Stimulated activated CD4-positive, alpha-beta T cell treated with anti-CD3 and anti-CD28 coated beads, TNF-alpha, amount 100 ng/mL, for 1 hour (primary cell): ENCODE measurements at places on chromosomes 6 and 20.

GRCh38 chr20:775679-776135, 7.4 kb upstream of the SLC52A3 start:
- DNase-seq, result no peak

GRCh38 chr20:23163562-23163961, 77.4 kb upstream of the CD93 start:
- DNase-seq, result no peak

GRCh38 chr6:98416027-98416426, 418.3 kb upstream of the POU3F2 start:
- DNase-seq, result no peak

- DNase-seq, result no peak
Measured at GRCh38 chr6:14520536-14520935, 403.0 kb downstream of the CD83 start.

DNA sequence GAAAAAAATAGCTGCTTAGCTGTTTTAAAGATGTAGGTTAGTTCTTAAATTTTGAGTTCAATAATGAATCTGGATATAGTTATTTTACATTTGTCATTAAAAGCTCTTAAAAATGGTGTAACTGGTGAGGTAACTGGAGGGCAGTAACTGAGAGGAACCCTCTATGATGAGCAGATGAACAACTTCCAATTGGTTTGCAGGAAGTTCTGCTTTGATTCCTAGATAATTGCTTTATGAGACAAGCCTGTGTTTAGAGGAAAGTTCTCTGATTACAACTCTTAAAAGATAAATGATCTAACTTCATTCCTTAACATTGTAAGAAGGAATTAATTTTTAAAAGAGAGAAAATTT, 8.5 kb downstream of the MYLIP start:
- no peak for DNase-seq

GRCh38 chr6:128358244-128358776, 162.1 kb downstream of the PTPRK start:
- no peak for DNase-seq

- no peak for DNase-seq
Measured at GRCh38 chr6:3297006-3297405, 38.3 kb downstream of the PSMG4 start.

- DNase-seq, result no peak
Measured at GRCh38 chr6:2594868-2595267, 155.9 kb downstream of the MYLK4 start.

- no peak for DNase-seq
Measured at GRCh38 chr6:5995658-5995948, 11.1 kb downstream of the NRN1 start.

DNA sequence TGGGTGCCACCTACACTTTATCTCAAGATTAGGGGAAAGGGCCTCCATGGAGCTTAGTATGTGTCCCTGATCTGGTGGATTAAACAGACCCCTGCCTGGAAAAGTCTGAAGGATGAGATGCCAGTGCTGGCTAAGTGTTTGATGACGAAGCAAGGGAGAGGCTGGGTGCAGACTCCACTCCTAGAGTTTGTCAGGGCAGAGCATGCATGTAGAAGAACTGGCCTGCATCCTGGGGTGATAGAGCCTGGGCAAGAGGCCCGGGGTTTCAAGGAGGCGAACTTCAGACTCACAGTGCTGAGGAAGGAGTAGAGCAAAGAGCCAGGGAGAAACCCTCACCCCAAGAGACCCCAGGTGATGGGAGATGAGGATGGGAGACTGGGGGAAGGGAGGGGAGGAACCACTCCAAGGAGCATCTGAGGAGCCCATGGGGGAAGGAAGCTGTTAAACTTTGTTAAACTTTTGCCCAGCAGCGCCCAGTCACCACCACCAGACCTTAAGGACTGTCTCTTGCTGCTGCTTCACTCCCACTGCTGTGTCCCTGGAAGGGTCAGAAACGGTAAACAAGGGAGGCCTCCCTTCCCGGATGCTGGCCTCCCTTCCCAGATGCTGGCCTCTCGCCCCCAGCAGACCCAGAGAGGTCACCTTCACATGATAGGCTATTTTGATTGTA, 61.6 kb downstream of the RPRD1B start:
- DNase-seq, result no peak

DNA sequence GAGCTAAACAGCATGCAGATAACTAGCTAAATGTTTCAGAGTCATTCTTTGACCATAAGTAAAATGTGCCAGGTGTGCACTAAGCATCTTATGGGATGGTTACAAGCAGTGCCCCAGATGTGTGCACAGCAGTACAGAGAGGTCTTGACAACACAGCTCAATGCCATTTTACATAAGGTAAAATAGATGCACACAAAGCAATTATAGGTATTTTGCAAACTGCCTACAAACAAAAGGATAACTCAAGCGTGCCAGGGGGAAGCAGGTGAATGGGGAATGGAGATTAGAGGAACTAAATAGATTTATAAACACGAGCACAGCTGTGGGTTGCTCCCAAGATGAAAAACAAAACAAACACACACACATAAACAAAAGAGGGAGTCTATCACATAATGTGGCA, 64.8 kb downstream of the SLC2A10 start:
- DNase-seq, result no peak

GRCh38 chr6:167272151-167272550, 19.0 kb upstream of the UNC93A start:
- DNase-seq, result no peak

- DNase-seq, result no peak
Measured at GRCh38 chr6:147693181-147693580, 184.7 kb downstream of the SAMD5 start.

GRCh38 chr20:19828232-19828631, 70.2 kb downstream of the RIN2 start:
- DNase-seq, result no peak

DNA sequence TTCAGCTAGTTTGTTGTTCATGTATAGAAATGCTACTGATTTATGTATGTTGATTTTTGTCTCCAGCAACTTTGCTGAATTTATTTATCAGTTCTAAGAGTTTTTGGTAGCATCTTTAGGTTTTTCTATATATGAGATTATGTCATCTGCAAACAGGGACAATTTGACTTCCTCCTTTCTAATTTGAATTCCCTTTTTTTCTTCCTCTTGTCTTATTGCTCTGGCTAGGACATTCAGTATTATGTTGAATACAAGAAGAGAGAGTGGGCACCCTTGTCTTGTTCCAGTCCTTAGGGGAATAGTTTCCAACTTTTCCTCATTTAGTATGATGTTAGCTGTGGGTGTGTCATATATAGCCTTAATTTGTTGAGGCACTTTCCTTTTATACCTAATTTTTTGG, 58.2 kb downstream of the CDH26 start:
- no peak for DNase-seq

- DNase-seq, result no peak
Measured at GRCh38 chr6:74269600-74269858, 573.5 kb downstream of the CD109 start.

GRCh38 chr6:93849857-93850256, 430.5 kb upstream of the EPHA7 start:
- DNase-seq, result no peak

DNA sequence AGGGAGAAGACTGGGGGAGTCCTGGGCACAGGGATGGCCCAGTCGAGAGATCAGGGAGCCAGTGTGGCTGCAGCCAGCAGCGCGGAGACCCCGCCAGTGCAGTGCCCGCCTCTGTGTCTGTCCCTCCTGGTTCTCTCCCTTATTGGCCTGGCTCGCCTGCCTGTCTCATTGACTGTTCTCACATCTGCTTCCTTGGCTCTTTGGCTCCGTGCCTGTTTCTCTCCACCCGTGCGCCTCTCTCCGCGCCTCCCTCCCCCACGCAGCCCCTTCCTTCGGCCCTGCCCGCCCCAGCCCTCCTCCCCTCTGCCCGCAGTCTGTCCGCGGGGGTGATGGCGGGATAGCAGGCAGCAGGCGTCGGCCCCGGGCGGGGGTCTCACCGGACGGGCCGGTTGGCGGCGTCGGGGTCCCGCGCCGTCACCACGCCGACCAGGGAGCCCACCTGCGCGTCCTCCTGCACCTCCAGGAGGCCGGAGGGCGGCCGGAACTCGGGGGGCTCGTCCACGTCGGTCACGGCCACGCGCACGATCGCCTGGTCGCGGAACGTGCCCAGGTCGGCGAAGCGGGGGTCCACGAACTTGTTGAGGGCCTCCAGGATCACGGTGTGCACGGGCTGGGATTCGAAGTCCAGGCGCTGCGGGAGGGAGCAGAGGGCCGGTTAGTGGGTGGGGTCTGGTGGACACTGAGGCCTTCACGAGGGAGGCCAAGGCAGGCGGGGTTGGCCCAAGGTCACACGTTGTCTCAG, 92.0 kb downstream of the CD40 start:
- no peak for DNase-seq

GRCh38 chr6:144447472-144447871, 162.3 kb downstream of the UTRN start:
- DNase-seq, result no peak

DNA sequence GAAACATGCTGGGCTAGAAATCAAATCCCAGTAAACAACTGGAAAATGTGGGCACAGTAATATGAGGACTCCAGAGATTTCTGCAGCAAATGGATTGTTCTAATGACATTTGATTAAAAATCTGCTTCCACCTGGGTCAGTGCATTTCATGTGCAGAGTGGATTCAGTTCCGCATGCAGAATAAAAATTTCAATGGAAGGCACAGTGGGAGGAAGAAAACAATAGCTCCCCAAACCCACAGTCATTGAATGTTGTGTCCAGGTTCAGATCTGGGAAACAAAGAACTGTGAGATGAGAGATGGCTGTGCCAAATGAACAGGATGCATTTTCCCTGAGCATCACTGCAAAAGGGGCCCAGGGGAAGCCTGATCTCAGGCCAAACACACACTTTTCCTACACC, 403.1 kb downstream of the BTBD9 start:
- DNase-seq, result no peak

GRCh38 chr20:37314617-37315016, 25.2 kb downstream of the MANBAL start:
- no peak for DNase-seq

GRCh38 chr6:7684076-7684475, 41.8 kb upstream of the BMP6 start:
- DNase-seq, result no peak

DNA sequence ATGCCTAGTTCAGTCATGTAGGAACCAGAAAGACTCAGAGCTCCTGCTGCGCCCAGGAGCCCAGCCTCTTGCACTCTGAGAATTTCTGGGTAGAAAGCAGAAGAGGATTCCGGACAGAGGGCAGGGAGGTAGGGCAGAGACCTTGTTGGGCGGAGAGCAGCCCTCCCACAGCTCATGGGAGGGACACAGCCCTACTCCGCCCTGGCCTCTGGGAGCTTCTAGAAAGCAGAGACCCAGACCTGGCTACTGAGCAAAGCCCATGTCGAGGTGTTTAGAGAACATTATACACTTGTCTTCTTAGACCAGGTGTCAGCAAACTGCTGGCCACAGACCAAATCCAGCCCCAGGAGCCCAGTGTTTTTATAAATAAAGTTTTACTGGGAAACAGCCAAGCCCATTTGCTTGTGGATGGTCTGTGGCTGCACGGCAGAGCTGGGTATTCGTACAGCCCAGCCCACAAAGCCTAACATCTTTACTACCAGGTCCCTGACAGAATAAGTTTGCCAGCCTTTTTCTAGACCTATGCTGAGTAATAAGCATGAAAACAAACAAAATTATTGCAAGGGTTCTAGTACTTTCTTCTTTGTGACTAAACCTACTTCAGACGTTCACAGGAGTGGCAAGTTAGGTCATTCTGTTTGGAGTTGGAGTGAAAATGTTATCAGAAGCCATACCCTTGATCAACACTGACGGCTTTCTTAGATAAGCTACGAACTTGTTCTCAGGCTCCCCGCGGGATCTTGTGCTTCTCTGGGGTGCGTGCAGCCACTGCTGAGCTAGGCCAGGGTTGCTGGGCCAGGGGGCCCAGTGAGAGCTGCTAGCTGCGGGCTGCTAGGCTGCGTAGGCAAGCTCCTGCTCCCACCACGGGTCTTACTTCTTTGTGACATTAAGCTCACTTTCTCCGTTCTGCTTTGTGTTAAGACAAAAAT, 235.1 kb upstream of the FOXQ1 start:
- DNase-seq, result no peak

DNA sequence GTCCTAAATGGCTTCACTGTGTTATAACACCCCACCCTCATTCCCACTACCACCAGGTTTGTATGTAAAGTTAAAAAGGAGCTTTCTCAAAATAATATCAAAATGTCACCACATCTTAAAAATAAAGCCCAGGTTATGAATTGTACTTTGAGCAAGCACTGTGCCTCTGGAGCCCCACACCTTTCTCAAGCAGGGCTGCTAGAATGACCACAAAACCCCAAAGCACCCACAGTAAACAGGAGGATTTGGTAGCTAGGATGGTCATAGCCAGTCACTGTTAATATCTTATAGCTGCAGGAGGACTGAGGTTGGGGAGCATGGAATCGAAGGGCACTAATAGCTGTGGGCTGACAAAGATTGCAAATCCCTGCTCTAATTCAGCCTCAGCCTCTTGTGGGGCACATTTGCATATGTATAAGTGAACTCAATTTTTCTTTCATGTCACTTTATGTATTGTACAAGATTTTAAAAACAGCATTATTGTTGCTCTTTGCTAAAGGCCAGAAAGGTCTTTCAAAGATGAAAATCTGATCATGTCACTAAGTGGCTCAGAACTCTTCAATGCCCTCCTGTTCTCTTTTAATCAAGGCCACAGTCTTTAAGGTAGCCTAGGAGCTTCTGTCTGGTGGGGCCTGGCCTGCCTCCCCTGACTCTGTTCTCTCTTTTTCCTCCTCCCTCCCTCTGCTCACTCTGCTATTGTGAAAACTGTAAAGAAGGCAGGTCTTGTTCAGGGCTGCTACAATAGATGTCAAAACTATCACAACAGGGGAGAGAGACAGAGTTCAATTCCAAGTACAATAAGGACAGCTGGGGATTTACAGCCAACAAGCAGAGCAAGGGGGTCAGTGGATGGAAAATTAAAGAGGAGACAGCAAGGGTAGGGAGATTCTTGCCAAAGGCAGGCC, 101.6 kb downstream of the TMEM200A start:
- no peak for DNase-seq

- DNase-seq, result no peak
Measured at GRCh38 chr6:46925563-46926253, 4.0 kb upstream of the ADGRF5 start.

GRCh38 chr6:163397326-163397725, 17.2 kb upstream of the QKI start:
- DNase-seq, result no peak

GRCh38 chr20:21944227-21944626, 238.8 kb downstream of the PAX1 start:
- no peak for DNase-seq

- no peak for DNase-seq
Measured at GRCh38 chr6:149114167-149114566, 203.3 kb upstream of the TAB2 start.

DNA sequence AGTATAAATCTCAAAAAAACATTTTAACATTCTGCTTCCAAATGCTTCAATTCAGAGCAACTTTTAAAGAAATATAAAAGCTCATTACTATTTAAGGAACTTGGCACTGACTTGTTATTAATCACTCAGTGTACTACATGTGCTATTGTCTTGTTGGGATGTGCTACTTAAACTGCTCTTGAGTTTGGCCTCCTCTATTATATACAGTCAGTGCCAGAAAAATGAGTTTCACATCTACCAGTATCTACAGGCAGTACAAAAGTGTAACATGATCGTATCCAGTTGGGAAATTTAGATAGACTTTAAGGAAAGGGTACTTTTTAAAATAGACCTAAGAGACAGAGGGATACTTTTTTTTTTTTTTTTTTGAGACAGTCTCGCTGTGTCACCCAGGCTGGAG, 627.3 kb upstream of the SLC35B3 start:
- no peak for DNase-seq

- DNase-seq, result no peak
Measured at GRCh38 chr6:117547688-117548621, 54.4 kb downstream of the GOPC start.

- no peak for DNase-seq
Measured at GRCh38 chr6:112835078-112835477, 487.9 kb downstream of the RFPL4B start.
